WERI-Rb-1 (cell line): ENCODE measurements at places on chromosomes 7 and 10.

DNA sequence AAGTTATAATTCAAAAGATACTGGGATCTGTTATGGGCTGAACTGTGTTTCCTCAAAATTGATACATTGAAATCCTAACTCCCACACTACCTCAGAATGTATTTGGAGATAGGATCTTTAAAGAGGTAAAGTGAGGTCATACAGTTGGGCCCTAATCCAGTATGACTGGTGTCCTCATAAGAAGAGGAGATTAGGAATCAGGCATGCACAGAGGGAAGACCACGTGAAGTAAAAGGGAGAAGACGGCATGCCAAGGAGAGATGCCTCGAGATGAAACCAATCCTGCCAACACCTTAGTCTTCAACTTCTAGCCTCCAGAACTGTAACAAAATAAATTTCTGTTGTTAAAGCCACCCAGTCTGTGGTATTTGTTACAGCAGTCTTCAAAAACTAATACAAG, 5.9 kb upstream of the CFAP69 start:
- DNase-seq, result peak; percentile 16

GRCh38 chr10:125124907-125125306, 35.5 kb downstream of the CTBP2 start:
- DNase-seq, result no peak

DNA sequence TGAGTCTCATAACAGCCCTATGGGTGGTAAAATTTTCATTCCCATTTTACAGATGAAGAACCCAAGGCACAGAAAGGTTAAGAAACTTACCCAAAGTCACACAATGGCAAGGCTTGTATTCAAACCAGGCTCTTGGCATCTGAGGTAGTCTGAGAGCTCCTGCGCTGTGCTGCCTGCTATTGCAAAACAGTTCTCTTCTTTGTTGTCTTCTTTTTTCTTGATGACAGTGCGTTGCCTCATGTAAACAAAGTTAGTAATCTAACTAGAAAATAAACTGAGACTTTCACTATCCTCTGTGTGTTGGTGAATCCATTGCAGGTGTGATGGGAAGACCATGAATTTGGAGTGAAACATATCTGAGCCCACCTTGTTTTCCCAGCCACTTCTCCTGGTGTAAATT, 240.8 kb downstream of the PTEN start:
- DNase-seq, result no peak

DNA sequence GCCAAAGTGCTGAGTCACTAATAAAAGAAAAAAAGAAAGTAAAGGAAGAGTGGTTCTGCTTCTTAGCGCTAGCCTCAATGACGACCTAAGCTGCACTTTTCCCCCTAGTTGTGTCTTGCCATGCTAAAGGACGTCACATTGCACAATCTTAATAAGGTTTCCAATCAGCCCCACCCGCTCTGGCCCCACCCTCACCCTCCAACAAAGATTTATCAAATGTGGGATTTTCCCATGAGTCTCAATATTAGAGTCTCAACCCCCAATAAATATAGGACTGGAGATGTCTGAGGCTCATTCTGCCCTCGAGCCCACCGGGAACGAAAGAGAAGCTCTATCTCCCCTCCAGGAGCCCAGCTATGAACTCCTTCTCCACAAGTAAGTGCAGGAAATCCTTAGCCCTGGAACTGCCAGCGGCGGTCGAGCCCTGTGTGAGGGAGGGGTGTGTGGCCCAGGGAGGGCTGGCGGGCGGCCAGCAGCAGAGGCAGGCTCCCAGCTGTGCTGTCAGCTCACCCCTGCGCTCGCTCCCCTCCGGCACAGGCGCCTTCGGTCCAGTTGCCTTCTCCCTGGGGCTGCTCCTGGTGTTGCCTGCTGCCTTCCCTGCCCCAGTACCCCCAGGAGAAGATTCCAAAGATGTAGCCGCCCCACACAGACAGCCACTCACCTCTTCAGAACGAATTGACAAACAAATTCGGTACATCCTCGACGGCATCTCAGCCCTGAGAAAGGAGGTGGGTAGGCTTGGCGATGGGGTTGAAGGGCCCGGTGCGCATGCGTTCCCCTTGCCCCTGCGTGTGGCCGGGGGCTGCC, at the start of gene IL6:
Gene IL6, plus strand, starts transcription at position 294 of the 807 bp plus-strand sequence. Its CDS starts 63 bp downstream, at position 357.
- no peak for DNase-seq

GRCh38 chr10:103546401-103546800, 52.9 kb downstream of the NEURL1 start:
- DNase-seq, result peak; percentile 69

DNA sequence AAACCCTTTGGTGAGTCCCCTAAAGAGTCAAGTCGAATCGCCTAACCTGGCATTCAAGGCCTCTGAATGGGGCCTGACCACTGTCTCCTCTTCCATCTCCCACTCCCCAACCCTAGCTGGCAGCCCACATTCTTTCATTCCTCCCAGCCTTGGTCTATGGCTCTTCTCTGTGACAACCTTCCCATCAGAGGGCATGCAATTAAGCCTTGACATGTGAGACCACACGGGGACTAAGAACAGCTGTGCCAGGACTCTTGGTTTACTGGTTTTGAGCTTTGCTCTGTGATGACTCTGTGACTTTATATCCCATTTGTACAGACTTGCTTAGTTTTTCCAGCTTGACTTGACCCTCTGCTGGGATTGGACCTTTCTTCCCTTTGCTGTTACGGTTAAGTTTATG, 116.6 kb downstream of the BUB3 start:
- DNase-seq, result no peak

- no peak for DNase-seq
Measured at GRCh38 chr10:124056337-124056980, 36.9 kb downstream of the CHST15 start.

GRCh38 chr10:78071140-78071856, 37.6 kb downstream of the RPS24 start:
- no peak for DNase-seq

DNA sequence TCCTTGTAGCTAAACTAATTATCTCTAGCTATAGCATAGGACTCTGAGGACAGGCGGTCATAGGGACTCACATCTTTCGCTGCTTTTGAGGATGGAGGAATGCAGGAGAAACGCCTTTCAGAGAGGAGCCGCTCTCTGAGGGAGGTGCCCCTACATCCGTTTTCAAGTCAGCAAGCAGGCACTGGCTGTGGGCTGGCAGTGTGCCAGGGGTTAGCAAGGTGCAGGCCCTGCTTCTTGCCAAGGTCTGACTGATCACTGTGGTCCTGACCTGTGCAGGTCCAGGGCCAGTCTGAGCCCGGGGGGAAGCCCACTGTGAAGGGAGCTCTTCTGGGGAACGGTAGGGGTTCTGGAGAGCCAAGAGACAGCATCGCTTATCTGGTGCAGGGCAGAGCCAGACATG, 89.4 kb downstream of the SH3PXD2A start:
- DNase-seq, result no peak

DNA sequence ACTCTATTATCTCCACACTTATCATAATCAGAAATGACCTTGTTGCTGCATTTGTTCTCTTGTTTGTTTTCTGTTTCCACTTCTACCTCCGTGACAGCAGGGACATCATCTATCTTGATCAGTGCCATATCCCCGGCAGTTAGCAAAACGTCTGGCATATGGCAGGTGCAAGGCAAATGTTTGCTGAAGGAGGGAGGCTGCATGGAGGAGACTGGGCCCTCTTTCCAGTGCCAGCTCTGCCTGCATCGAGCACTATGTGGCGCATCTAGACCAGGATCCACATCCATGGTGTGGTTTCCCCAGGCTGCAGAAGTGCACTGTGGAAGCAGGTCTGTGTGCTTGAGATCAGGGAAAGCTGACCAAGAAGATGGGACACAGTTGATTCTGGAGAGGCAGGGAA, 181.2 kb downstream of the KCNMA1 start:
- DNase-seq, result peak; percentile 40

DNA sequence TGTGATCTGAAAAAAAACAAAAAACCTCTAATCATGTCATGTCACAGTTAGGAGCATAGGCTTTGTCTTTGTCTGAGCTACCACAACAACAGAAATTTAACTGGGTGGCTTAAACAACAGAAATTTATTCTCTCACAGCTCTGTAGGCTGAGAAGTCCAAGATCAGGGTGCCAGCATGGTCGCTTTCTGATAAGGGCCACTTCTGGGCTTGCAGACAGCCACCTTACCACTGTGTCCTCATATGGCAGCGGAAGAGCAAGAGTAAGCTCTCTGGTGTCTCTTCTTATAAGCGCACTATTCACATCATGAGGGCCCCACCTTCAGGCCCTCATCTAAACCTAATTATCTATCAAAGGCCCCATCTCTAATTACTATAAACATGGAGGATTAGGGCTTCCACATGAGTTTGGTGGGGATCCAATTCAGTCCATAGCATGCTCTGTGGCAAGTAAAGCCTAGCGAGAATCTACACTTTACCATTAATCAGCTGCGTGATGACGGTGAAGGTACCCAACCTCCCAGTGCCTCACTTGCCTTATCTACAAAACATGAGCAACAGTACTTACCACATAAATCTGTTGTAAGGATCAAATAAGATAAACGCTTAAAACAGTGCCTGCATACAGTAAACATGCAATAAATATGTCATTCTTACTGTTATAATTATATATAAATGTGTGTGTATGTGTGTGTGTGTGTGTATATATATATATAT, 17.3 kb downstream of the ZNF438 start:
- DNase-seq, result no peak

DNA sequence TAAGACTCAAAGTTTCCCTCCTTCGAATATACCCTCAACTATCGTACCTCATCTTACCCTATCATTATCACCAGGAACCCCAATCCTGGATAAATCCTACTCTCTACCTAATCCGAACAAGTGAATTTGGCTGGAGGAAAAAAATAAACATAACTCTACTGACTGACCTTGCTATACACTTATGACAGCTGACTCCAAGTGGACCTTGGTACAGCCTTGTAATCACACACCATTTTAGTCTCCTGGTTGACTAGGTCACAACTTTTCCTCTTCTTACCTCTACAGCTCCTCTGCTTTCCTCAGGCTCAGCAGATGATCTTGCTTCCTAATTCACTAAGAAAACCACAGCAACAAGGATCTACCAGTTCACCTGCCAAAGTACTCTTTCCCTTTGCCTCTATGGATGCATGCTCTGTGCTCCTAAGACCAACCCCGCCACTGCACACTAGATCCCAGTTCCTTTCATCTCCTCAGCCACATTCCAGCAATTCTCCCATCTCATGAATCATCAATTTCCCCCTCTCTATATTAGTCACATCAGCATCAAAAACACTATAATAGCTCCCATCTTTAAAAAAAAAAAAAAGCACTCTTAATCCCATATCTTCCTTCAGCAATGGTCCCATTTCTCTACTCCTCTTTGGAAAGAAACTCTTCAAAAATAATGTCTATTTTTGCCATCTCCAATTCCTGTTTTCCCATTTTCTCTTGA, 35.5 kb downstream of the COA1 start:
- no peak for DNase-seq

- DNase-seq, result no peak
Measured at GRCh38 chr10:15426558-15426957, 55.5 kb upstream of the FAM171A1 start.

- no peak for DNase-seq
Measured at GRCh38 chr7:41699516-41699915, 3.4 kb downstream of the INHBA start.

GRCh38 chr10:118820326-118821116, 65.8 kb upstream of the CACUL1 start:
- DNase-seq, result no peak

GRCh38 chr10:7258948-7259523, 151.8 kb downstream of the SFMBT2 start:
- DNase-seq, result no peak

DNA sequence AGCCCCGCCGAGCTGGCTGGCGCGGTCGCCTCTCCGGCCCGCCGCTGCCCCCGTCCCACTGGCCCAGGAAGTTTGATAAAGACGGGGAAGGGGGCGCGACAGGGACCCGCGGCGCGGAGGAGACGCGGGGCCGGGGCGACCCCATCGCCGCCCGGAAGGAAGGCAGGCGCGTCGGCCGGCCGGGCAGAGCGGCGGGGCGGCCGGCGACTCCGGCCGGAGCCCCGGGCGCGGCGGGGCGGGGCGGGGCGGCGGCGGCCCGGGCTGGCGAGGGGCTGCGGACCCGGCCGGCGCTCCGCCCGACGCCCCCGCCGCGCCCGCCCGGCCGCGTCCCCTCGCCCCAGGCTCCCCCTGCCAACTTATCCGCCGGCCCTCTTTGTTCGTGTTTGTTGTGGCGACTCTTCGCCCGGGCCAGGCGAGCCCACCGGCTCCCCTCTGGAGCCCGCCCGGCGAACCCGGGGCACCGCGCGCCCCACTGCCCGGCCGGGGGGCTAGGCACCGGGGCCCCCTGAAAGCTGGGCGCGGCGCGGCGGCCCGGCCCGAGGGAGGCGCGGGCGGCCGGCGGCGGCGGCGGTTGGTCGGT, 571 bp downstream of the KDM7A start:
- DNase-seq, result no peak

GRCh38 chr7:107696330-107696946, 35.8 kb downstream of the SLC26A4 start:
- DNase-seq, result no peak

DNA sequence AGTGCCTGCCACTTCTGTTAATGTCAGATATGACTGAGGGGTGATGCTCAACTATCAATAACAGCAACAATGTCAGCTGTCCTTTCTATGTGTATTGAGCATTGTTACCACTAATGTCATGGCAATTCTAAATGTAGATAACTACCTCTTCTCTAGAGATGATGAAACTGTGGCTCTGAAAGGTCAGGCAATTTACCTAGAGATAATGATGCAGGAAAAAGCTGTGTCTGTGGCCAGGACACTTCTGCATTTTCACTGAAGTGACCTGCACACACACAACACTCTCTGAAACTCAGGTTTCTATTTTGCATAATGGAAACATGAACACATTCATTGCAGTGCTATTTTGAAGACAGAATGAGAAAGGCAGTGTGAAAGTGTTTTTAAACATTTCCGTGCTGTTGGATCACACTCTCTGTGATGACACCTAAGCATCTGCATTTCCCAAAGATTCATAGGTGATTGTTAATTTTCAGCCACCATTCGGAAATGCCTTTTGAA, 148.2 kb downstream of the KCND2 start:
- no peak for DNase-seq

DNA sequence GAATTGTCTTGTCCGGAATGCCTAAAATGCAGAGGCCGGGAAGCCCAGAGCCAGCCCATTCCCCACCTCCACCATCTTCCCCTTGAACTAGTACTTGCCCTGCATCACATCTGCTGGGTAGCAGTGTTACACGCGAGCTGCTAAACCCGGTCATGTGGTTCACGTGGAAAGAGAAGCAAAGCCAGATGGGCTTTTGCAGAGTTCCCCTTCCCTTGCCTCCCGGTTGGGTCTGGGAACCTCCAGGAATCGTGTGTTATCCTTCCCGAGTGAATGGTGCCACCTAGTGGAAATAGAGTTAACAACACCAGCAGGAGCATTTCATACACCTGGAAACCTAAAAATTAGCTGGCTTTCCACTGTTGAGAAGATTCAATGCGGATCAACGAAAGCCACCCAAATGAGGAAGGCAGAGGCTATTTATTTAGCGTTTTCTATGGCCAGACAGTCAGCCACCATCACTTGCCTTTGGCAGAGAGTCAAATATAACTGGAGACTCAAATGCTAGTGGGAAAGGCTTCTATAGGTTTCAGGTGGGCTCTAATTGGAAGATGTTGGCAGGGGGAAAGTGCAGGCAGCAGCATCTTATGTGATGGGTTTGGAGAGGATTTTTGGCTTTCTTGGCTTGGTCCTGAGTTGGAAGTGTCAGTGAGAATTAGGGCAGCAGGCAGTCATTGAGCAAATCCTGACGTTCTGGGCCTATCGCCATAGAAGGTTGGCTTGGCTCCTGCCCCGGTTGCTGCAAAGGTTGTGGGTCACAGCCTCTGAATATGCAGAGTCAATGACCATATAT, 12.9 kb upstream of the DENND2A start:
- peak; percentile 83 for DNase-seq

- peak; percentile 28 for DNase-seq
Measured at GRCh38 chr7:111098011-111098925, 7.3 kb downstream of the LRRN3 start.

- peak; percentile 93 for DNase-seq
Measured at GRCh38 chr10:80699602-80700039, 161.9 kb downstream of the SH2D4B start.
